ENCODE measurements at places on chromosomes 16 and 17.

DNA sequence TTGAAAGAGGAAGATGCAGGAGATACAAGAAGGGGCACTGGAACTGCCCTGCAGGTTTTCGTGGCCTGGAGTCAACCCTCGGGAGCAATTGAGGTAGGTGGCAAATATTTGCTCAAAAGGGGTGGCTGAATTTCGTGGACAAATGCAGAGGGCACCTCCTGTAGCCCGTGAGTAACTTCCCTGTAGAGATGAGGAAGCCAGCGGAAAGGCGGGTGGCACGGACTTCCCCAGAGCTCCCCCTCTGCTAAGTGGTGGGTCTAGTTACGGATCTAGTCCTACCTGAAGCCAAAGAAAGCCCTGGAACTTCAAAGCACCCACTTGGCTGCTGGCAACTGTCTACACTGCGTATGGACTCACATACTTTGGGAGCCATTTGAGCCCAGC, 1.0 kb upstream of the ATP2C2 start:
- no peak for DNase-seq

DNA sequence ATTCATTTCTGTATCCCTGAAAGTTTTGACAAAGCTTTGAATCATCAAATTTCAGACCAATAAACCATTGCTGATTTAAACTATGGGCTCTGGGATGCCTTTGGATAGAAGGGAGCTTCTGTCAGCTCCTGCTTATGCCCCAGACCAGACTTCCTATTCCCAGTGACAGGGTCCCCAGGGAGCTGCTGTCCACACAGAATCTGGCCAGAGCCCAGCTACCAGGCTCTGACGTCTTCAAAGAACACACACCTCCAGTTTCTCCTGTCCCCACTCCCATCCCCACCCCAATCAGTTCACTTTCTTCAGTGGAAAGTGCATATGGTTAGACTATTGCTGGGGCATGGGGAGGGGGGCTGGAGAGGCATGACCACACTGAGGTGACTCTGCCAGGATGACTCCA, 51.6 kb upstream of the SREBF1 start:
- DNase-seq, result no peak

GRCh38 chr17:60730273-60730672, 52.6 kb downstream of the BCAS3 start:
- no peak for DNase-seq

DNA sequence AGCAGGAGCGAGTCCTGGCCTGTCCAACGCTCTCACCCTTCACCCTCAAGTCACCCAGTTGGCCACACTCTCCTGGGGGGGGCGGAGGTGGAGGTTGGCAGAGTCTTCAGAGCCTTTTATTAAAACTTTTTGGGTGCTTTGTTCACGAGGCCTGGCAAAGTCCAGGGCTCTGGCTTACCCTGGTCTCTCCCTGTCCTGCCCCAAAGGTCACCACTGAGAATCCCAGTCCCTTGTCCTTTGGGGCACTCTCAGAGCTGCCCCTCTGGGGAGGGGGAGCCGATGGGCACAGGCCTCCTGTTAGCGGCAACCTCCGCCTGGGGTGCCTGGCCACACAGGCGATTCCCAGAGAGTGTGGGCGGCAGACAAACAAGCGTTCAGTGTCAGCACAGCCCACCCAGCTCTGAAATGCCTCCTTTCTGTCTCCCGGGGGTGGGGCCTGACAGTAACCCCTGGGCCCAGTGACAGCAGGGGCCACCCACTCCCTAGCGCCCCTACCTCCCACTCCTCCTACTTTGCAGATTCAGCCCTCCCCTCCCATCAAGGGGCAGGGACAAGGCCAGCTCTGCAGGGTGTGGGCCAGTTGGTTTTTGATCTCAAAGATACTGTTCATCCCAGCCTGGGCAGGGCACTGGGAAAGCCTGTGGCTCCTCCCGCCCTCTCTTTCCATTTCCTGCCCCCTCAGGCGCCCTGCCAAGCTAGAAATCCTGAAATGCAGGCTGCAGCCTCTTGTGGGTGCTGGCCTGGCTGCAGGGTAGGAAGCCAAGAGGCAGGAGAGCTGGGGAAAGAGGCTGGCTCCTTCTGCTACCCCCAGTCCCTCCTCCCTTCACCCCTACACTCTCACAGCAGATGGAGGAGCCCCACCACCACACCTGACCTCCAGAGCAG, 36.6 kb upstream of the EMP2 start:
- DNase-seq, result no peak

DNA sequence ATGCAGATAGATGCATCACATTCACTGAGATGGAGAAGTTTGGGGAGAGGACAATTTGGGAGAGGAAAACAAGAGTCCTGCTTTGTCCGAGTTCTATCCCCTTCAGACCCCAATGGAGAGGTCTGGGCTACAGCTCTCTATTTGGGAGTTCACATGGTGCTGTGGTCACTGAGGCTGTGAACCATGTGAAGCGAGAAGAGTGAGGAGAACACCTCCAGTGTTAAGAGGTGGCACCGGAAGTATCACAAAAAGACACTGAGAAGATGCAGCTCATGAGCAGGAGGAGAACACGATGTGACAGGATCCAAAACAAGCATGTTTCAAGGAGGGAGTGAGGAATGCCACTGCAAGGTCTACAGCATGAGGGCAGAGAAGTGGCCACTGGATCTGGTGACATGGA, 39.7 kb downstream of the PIK3R5 start:
- no peak for DNase-seq

GRCh38 chr16:17311333-17312093, 159.2 kb downstream of the XYLT1 start:
- no peak for DNase-seq

- DNase-seq, result no peak
Measured at GRCh38 chr16:20410121-20410723, 888 bp downstream of the ACSM5 start.

- no peak for DNase-seq
Measured at GRCh38 chr17:56778898-56779297, 54.8 kb downstream of the C17orf67 start.

DNA sequence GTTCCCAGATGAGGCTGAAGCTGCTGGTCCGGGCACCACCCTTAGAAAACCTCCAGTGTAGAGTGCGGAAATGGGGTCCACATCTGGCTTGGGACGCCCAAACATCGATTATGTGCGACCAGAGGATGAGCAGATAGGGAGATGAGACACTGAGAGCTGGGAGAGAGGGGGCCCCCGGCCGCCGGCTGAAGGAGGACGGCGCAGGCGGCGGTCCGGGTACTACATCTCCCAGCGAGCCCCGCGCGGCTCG, 182 bp upstream of the SPECC1 start:
- DNase-seq, result peak; percentile 68

GRCh38 chr17:50259477-50260324, 14.6 kb upstream of the TMEM92 start:
- DNase-seq, result no peak

GRCh38 chr17:1511756-1512321, 4.6 kb downstream of the INPP5K start:
- DNase-seq, result no peak

- no peak for DNase-seq
Measured at GRCh38 chr16:22222998-22223397, 16.9 kb downstream of the EEF2K start.

DNA sequence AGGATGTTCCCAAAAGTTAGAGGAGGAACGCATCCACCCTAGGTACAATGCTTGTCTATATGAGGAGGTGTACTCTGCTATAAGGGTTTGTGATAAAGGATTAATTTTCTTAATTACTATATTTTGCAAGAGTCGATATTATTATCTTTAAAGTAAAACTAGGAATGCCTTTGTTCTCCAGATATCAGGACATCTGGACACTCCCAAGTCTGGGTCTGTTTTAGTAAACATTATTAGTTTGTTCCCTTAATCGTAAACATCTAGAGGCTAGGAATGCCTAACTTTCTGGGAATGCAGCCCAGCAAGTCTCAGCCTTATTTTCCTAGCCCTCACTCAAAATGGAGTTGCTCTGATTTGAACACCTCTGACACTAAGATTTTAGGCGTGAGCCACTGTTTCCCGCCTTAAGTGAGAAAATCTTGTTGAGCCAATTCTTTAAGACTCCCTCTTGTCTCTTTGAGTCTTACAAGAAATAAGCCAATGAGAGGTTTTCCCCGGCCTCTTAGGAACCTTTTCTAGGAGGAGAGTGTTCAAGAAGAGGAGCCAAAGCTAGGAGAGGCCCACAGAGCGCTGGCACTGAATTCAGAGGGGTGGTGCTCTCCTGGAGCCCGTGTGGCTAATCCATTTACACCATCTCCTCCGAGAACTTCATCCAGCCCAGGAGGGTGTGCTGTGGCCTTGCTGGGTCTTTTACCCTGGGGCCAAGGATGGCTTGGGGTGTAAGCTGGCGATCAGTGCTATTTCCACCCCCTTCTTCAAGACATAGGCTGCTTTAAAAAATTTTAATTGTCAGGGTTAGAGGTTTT, 40.9 kb downstream of the SMARCE1 start:
- no peak for DNase-seq

DNA sequence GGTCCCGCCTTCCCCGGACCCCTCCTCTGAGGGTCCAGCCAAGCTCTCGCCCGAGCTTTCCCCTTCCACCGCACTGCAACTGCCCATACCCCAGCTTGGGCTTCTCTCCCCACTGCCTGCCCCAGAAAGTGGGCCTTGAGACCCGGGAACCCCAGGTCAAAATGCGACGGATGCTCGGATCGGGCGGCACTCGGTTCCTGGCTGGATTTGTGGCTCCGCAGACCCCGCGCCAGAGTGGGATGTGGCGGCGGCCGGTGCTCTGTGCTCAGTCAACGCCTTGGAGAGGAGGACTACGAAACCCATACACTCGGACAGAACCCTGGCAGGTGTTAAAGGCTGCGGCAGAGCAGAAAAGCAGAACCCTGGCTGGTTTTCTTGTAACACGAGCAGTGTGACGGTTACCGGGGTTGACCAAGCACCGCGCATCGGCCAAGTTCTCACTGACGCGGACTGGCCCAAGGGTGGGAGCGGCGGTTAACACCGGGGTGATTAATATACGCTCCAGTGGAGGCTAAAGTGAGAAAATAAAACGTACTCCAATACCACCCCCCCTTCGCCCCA, 885 bp upstream of the SLFN13 start:
- no peak for DNase-seq

- no peak for DNase-seq
Measured at GRCh38 chr17:77145224-77145611, 4.4 kb downstream of the SEC14L1 start.

DNA sequence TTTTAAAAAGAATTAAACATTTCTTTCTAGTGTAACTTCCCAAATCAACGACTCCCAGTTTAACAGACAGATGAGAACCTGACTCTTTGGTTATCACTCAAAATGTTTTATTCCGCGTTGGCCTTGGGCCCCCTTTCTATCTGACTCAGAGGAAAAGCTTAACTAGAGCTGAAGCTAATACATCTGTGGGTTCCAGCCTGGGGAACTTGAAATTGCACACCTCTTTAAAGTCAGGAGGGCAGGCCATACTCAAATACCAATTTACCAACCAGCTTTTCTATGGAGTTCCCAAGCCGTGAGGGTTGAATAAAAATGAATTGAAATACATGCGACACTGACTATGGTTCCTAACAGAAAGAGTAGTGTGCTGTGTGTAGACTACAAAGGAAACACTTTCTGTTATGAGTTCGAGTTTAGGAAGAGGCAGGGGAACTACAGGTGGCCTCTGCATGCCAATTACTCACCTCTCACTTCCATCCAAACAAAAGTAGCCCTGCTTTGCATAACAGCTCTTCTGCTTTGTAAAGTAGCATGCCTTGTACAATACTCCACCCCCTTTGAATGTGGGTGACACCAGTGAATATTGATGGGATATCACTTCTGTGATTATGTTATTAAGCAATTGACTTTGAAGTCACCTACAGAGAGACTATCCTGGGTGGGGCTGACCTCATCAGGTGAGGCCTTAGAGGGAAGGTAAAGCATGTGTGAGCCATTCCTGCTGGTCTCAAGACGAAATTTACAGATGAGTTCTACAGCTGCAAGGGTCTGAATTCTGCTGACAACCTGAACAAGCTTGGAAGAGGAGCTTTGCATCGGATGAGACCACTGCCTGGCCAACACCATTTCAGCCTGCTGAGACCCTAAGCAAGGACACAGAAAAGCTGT, 92.1 kb downstream of the WDR59 start:
- DNase-seq, result no peak

- DNase-seq, result no peak
Measured at GRCh38 chr16:50323335-50324011, 45.3 kb downstream of the BRD7 start.

DNA sequence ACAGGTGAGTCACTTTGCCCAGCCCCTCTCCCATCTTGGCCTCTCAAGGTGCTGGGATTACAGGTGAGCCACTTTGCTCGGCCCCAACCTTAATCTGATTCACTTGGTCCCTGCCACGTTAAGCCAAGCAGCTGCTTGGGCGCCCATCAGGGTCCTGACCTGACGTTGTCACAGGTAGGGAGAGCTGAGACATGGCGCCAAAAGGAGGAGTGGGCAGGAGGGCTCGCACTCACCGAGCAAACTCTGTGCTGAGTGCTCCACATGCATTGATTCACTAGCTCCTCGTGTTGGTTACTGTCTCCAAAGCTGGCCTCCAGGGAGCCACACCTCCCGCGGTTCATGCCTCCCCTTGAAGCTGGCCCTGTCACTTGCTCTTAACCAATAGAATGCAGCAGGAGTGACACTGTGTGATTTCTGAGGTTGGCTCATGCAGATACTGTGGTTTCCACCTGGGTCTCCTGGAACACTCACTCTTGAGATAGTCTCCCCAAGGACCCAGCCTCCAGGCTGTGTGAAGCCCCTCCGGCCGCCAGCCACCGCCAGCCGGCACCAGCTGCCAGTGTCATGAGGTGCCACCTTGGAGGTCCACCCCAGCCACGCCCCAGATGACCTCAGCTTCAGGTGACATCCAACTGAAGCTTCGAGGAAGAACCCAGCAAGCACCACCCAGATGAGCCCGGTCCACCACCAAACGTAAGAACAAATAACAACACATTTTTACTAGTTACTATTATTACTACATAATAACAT, 223.0 kb downstream of the GSG1L start:
- no peak for DNase-seq

DNA sequence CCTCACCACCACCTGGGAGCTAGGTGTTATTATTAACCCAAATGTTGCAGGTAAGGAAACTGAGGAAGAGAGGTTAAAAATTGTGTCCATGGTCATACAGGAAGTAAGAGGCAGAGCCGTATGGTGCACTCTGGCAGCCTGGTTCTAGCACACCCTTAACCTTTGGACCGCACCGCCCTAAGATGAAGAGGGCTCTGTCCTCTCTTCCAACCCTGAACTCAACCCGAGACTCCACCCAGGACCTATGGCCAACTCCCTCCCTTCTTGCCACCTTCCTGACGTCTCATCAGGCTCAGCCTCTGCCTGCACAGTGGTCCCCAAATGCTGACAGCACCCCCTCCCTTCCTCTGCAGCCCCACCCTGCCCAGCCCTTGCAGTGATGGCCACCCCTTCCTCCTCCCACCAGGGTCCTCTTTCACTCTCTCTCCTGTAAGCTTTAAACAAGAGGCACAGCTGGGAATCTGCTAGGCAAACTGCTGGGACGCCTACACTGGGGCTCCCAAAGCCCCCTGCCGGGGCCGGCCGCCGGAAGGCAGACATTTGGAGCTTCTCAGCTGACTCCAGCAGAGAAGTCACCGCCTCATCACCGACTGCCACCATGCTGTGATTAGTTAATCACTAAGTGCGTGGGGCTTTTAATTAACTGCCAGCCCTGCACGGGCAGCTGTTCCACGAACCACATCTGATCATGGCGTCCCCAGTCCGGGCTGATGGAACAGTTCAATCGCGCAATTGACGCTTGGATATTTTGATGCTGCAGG, 16.7 kb upstream of the C16orf78 start:
- DNase-seq, result no peak
